ENCODE measurements at places on chromosomes 7 and 10. TPM values are rescaled to one million over a fixed set of nuclear protein-coding genes. Genes with fewer than 3 reads are reported as not detected.

The COG5 gene
- polyA plus RNA-seq, result 24.2 TPM

- no peak for DNase-seq
Measured at GRCh38 chr7:78203042-78203720, 404.6 kb downstream of the PHTF2 start.

DNA sequence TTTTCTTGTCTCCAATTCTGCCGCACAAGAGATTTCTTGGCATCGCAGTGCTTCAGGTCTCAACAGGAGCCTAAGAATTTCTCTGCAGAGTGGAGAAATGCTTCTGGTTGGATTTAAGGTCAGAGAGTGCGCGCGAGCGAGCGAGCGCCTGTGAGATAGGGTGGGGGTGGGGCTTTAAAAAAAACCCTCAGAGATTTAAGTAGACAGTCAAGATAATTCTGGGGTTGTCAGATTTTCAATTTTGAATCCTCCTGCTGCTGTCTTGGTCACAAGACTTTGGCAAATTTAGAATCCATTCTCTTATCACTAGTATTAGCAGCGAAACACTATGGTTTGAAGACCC is 49.7 kb downstream of the CPEB3 start:
- peak; percentile 24 for DNase-seq

GRCh38 chr10:120456626-120457430 is at the start of gene PLPP4:
TSS of gene PLPP4 (plus strand) at chr10:120457227. CDS start at chr10:120457306, 79 bp downstream.
- DNase-seq, result peak; percentile 22

The SUN3 gene
- polyA plus RNA-seq, result 0.16 TPM

The CH25H gene
- polyA plus RNA-seq, result not detected

DNA sequence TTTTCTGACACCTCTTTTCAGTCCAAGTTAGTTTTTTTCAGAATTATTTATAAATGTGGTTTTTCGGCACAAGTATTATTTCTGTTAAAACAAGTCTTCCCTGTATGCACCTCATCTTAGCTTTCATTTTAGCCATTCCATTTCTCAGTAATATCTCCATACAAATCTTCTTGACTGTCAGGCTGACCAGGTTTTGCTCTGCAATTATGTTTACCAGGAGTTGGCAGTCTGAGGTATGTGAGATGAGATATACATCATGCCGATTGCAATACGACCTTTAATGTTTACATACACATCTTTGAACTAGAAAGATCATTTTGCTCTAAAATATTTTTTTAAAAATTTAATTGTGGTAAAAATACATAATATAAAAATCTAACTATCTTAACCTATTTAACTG is 209.8 kb downstream of the GPR158 start:
- DNase-seq, result no peak

The FKBP6 gene
- polyA plus RNA-seq, result 0.07 TPM
